Uterus (tissue), 4 donors: ENCODE measurements at places on chromosomes 1 and 21. TPM values are rescaled to one million over a fixed set of nuclear protein-coding genes. Genes with fewer than 3 reads are reported as not detected.

The LYPD8 gene
- total RNA-seq = not detected

GRCh38 chr1:63950023-63950422 is 176.2 kb downstream of the ROR1 start:
- peak; percentile 54 for DNase-seq

DNA sequence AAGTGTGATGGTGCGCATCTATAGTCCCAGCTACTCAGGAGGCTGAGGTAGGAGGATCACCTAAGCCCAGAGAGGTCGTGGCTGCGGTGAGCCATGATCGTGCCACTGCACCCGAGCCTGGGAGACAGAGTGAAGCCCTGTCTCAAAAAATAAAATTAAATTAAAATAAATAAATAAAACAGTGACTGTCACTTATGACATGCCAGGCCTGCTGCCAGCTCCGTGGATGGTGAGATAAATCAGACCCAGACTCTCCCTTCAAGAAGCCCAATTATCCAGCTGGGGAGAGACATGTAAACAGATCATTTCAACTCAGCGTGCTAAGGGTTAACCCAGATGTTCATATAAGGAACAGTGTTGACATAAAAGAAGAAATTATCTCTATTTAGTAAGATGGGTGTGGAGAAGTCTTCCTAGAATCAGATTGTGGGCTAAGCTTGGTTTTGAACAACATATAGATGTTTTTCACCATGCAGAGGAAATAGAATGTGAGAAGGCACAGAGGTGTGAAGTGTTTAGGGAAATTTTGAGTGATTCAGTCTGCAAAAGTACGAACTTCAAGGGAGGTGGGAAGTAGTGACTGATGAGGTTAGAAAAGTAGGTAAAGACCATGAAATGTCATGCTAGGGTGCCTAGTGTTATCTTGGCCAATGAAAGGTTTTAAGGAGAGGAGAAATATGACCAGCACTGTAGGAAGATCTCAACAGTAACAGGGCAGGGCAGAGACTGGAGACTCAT is 18.3 kb downstream of the YARS1 start:
- no peak for DNase-seq

DNA sequence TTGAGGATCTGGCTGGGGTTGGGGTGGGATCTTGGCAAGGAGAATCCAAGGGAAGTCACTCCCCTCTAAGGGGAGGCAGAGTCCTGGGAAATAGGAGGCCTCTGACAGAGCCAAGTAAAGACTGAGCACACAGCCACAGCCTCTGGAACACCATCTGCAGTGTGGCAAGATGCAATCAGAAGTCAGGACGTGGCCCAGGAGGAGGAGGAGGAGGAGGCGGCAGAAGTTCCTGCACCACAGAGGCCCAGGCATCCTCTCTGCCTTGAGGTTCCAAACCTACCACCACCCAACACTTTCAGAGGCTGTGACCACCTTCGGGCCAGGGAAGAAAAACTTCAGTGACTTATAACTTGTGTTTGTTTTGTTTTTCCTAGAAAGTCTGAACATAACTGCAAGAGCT is 23.7 kb upstream of the KCNE2 start:
- no peak for DNase-seq

GRCh38 chr1:86829321-86829720 is 84.6 kb downstream of the SELENOF start:
- no peak for DNase-seq

GRCh38 chr21:15224346-15225086 is 159.7 kb upstream of the NRIP1 start:
- DNase-seq = no peak

- no peak for DNase-seq
Observed at GRCh38 chr1:3773572-3774275, 1.2 kb downstream of the SMIM1 start.

DNA sequence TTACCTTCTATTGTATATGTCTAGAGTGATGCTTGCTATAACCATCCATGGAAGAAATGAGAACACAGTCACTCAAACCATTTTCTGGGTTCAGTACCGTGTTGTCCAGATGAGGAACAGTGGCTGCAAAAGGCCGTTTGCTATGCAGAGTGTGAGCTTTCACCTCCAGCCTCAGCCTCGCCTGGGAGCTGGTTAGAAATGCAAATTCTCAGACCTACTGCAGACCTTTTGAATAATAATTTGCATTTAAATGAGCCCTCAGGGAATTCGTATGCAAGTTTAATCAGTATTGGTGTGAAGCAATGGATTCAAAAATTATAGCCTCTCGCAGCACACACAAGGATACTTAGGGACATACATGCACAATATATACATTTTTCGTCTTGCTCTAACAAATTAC is 24.1 kb downstream of the KCNJ15 start:
- no peak for DNase-seq

- no peak for DNase-seq
Observed at GRCh38 chr1:204760757-204761156, 75.2 kb upstream of the LRRN2 start.

DNA sequence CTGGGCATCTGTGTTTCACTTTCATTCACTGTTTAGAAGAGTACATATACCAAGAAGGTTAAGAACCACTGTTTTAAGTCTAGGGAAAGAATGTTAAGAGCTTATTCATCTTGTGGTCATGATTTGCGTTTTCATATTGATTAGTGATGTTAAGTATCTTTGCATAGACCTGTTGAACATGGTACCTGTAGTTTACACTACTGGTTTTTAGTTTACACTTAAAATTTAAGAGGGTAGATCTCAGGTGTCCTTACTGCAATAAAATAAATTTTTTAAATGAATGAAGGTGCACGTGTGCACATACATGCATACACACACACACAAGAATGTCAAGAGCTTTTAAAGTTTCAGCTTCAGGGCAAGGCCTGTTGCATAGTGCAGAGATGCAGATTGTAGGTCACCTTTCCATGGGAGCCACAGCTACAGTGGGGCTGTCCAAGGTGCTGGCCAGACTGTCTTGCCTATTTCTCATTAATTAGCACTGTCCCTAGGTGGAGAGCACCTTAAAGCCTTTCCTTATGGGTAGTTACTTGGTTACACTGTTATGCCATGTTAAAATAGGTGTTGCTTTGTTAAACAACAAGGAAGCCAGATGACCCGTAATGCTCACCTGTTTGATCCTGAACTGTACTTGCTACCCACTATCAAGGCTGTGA is 543.0 kb upstream of the DAB1 start:
- DNase-seq = no peak

GRCh38 chr1:119361620-119362344 is 6.8 kb upstream of the HAO2 start:
- DNase-seq = no peak

GRCh38 chr1:36126005-36126716 is 1.1 kb upstream of the COL8A2 start:
- no peak for DNase-seq

DNA sequence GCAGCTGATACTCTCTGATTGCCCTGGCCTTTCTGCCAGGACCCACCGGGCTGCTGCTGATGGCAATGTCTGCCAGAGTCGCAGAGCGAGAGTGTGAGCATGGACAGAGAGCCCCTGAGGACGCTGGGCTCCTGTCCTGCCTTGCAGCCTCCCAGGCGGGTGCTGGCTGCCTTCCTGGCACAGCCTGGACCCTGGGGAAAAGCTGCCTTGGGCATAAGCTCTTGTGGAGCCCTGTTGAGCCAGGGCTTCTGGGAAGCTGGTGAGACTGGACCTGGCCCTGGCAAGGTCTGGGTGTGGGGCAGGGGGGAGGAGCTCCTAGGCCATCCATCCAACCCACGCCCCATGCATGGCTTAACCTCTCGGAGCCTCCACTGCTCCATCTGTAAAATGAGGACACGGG is 105.8 kb upstream of the WNT4 start:
- DNase-seq = no peak

The MYOG gene
- not detected for total RNA-seq

The S100A7A gene
- not detected for total RNA-seq

GRCh38 chr21:45601551-45601950 is 42.0 kb upstream of the PCBP3 start:
- peak; percentile 9 for DNase-seq

DNA sequence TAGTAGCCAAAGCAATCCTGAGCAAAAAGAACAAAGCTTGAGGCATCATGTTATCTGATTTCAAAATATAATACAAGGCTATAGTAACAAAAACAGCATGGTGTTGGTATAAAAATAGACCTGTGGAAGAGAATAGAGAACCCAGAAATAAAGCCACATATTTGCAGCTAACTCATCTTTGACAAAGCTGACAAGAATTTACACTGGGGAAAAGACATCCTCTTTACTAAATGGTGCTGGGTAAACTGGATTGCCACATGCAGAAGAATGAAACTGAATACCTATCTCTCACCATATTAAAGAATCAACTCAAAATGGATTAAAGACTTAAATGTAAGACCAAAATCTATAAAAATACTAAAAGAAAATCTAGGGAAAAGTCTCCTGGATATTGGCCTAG is 59.5 kb upstream of the CD55 start:
- no peak for DNase-seq

GRCh38 chr1:202438393-202439174 is 90.1 kb downstream of the PPP1R12B start:
- DNase-seq = no peak
